NCI-H460 (cell line): ENCODE measurements at places on chromosomes 3 and 15.

GRCh38 chr15:59963925-59964324, 40.2 kb upstream of the FOXB1 start:
- no peak for DNase-seq

- DNase-seq: no peak
Measured at GRCh38 chr3:127444761-127445160, 145.8 kb downstream of the TPRA1 start.

DNA sequence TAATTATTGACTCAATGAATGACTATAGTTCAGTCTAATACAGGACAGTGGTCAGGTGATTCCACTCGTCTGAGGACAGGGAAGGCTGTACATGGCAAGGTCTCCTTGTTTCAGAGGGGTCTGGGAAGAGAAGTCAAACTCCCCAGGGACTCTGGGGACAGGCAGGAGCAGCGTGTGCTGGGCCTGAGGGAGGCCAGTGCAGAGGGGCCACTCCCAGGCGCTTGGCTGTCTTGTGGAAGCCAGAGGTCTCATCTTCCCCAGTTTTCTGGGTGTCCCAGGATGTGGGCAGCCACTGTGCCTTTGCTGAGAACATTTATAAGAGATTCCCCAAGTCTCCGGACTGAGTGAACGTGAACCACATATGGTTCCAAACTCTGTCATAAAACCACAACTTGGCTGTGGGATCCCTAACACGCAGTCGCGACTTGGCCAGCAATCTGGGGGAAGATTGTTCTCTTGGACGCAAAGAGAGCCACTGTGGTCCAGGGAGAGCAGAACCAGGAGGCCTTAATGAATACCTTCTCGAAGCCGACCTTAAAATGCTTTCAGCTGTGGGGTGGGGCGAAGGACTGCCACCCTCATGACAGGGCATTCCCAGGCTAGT, 30.4 kb downstream of the BHLHE40 start:
- no peak for DNase-seq

- DNase-seq: no peak
Measured at GRCh38 chr3:9206287-9206686, 43.2 kb downstream of the SRGAP3 start.

- DNase-seq: no peak
Measured at GRCh38 chr3:134457376-134458074, 28.3 kb downstream of the ANAPC13 start.

DNA sequence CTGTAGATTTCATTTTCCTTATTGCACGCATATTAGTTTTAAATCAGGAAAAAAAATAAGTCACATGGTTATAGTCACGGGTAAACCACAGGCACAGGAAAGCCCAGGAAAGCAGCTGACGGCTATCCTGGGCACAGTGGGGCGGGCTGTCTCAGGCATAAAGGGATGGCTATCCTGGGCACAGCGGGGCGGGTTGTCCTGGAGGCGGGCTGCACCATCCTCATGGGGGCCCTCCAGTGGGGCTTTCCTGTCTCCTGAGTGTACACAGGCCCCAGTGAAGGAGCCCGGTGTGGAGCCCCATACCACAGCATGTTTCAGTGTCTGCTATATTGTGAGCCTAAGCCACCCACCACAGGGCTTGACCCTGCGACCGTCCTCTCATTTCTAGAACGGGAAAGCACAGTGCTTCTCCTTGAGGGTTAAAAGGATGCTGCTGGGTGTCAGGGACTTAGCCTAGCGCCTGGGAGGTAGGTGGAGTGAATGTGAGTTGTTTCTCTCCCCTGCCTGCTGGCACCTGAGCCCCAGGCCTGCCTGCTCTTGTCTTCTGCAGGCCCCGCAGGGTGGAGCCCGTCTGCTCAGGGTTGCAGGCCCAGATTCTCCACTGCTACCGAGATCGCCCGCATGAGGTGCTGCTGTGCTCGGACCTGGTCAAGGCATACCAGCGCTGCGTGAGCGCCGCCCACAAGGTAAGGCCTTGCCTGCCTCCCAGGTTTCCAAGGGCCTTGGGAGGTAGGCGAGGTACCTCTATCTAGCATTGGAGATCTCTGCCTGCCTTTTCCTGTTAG, 25.9 kb upstream of the PLXNA1 start:
- DNase-seq: no peak

DNA sequence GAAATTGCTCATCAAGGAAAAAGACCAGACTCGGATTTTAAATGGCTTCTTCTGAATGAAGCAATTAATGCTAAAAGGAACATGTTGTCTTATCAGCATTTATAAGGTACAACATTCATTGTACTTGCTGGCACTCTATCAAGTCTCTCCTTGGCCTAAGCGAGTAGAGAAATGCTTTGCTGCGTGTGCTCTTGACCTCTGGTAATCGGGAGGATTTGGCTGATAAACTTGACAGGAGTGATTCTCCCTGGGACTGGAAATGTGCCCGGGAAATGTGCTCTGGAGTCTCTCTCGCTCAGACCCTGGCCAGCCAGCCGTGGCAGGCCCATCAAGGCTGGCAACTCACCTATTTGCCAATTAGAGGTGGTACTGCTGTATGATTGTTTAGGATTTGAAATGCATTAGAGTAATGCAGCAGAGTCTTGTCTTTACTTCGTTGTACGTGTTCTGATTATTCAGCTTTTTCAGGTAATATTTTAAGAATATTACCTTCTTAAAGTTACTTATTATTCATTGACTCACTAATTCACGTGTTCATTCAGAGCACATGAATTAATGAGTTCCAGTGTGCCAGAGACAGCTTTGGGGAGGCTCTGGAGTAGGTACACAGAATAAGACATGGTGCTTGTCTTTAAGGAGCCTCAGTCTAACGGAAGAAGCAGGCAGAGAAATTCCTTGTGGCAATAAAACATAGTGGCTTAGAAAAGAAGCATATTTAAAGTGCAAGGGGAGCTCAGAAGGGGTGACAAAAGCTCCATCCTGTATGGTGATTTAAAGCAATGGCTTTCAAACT, 48.0 kb upstream of the TPRG1 start:
- no peak for DNase-seq

- no peak for DNase-seq
Measured at GRCh38 chr15:100169615-100170290, 172.0 kb downstream of the ADAMTS17 start.

DNA sequence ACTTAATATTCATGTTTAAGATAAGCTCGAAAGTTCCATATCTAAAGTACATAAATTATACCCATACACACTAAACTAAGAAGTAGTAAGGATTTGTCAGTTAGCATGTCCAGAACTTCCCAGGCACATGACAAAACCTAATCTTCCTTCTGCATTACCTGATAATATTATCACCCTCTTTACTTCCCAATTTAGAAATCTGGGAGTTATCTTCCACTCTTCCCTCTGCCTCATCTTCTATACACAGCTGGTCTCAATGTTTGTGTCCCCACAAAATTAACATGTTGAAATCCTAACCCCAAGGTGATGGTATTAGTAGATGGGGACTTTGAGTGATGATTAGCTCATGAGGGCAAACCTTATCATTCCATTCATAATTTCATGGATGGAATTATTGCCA, 15.3 kb downstream of the GABPB1 start:
- no peak for DNase-seq

DNA sequence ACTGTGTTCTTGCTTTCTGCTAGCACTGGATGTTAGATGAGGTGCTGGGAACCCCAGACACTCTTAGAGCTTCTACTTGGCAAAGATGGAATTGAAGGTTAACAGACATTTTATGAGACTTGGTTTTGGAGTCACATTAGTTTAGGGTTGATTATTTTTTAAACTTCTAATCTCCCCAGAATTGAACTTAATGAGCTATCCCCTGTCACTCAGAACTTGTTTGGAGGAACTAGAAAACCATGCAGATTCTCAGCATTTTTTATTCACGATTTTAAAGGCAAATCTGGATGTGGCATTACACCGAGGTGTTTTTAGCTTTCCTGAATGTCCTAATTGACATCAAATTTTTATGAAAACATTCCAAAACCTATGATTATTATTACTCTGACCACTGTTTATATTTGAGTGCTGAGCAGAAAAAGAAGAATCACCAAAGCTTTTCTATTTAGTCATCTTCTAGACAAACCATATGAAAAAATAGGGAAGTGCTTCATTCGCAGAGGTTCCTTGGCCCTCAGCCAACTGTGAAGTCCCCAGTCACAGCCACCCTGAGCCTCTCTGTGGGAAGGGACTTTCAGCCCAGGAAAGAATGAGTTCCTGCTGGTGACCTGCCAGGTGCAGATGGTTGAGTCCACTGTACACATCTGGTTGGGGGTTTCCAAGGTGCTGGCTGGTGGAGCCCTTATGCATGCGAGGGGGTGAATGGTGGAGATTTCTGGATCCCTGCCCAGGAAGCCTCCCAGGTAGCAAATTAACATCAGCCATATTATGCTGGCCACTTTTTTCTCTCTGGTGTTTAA, 196.0 kb upstream of the TOPAZ1 start:
- DNase-seq: no peak

- no peak for DNase-seq
Measured at GRCh38 chr3:88807491-88808105, 299.8 kb upstream of the EPHA3 start.

DNA sequence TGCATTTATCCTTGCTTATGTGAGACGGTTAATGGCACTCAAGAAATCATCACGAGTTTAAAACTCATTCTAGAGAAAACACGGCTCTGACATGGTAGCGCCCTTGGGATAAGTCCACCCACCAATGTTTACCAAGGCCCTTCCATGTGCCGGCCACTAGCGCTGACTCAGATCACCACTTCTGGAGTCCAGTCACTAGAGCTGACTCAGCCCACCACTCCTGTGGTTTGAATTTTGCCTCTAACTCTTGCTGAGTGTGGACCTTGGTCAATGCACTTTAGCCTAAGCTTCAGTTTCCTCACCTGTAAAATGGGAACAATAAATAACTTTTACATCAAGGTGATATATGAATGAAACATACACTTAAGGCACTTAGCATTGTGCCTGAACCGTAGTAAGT, 358.4 kb upstream of the PROK2 start:
- no peak for DNase-seq

- DNase-seq: no peak
Measured at GRCh38 chr3:109413049-109413448, 75.7 kb upstream of the DPPA4 start.

DNA sequence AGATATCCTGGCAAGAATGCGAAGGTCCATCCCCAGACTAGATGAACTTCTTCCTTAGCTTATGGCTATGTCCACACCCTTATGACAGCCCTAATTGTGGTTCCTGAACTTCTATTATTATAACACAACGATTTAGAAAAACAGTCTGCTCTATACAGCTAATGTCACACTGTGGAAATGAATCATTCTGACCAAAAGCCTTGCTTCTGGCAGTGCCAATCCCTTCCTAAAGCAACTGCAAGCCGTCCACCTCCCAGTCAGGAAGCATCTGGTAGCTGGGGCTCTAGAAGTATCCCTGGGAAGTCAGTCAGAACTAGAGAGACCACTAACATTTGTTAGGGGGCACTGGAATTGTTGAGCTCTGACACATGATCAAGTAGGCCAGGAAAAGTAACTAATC, 45.0 kb downstream of the MYO5A start:
- DNase-seq: no peak
